Umbilical cord (tissue), 2 donors: ENCODE measurements at places on chromosomes 3 and 15. TPM values are rescaled to one million over a fixed set of nuclear protein-coding genes. Genes with fewer than 3 reads are reported as not detected.
A peak's percentile ranks its signal among the peaks of the same experiment; 100 is the strongest.

Gene DPH6
- total RNA-seq, result 42.1 TPM

Gene CCR5
- total RNA-seq, result 2.2 TPM

Gene CCDC80
- total RNA-seq, result 102 TPM

Gene SNURF
- 12.8 TPM for total RNA-seq

Gene NR2E3
- not detected for total RNA-seq

Gene TEX55
- total RNA-seq, result not detected

DNA sequence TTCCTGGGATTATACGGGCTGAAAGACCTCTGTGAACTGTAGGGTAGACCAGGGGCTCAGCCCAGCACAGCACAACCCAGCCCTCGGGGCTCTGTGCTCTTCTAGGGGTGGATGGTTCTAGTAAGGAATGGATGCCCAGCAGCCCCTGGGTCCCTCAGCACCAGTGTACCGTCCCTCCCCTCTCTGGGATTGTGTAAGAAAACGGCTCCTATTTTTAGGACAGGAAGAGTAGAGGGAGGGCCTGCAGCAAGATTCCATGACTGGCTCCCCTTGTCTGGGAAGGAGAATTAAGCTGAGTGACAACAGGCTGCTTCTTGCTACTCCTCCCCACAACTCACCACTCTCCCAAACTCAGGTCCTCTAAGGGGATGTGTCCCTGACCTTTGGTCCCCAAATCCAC lies 270.8 kb upstream of the TOPAZ1 start:
- no peak for DNase-seq

DNA sequence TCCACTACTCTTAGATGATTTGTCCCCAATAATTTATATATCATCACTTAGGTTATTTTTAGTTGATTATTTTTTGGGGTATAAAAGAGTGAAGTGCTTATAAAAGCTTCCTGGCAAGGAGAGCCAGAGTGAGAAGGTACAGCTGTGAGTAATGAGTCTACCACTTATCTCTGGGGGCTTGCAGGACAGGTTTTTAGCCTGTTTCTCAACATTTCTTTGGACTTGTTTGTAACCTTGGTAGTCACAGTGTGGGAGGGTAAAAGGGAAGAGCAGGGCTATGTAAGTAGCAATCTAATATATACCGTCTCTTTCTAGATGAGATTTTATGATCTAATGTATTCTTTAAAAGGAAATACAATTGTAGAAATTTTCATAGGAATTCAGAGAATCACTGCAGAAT lies 321.3 kb upstream of the GOLIM4 start:
- peak; percentile 86 for DNase-seq

GRCh38 chr3:53941950-53942349 lies 50.3 kb upstream of the SELENOK start:
- DNase-seq, result peak; percentile 5

DNA sequence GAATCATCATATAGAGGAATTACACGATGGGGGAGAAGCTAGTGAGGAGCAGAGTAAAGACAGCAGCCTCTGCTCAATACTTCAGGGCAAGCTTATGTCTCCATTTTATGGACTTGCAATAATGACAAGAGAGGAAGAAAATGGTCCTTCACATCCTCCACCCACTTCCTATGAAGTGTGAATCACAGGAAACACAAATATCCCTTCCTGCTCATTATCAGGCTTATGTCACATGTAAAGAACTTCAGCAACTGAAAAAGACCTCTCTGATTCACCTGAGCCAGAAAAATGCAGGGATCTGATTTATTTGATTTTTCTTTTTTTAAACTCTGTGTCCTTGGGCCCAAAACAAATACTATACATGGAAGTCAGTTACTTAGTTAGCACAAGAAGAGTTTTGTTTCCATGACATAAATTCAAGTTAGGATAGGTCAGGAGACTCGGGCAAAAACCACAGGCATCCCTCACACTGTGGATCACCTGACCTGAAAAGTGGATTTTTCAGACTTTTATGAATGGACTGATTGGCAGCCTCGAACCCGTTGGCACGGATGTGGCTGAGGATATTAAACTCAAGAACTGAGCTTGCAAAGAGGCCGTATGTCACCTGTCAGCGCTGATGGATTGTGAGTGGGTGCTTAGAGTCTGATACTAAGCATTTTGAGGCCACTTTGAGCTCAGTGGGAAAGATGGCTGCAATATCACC lies 620.8 kb upstream of the MDFIC2 start:
- DNase-seq, result no peak

DNA sequence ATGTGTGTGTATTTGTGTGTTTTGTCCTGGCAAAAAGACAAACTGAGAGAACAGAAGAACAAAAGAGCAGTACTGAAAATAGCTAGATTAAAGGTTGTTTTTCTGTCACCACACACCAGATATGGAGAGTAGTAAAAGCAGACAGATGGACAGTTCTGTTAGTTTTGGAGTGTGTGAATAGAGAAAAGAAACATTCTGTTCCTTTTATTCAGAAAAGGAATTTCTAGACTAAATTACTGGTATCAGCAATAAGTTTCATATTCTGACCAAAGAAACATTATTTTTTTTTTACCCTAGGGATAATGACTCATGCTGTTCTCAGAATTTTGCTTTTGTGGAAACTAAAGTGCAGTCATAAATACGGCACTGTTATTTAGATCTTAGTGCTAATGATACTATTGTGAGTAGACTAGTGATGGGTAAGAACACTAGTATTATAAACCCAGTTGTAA lies 32.9 kb downstream of the PIK3CA start:
- peak; percentile 57 for DNase-seq

- no peak for DNase-seq
Observed at GRCh38 chr3:2984831-2985220, 125.3 kb downstream of the IL5RA start.

- no peak for DNase-seq
Observed at GRCh38 chr3:65094723-65095122, 406.9 kb upstream of the ADAMTS9 start.

- DNase-seq, result no peak
Observed at GRCh38 chr15:22778796-22779195, 7.6 kb upstream of the NIPA1 start.

GRCh38 chr15:29925227-29926082 lies 103.2 kb upstream of the TJP1 start:
- DNase-seq, result peak; percentile 80

- DNase-seq, result no peak
Observed at GRCh38 chr3:64163019-64163754, 62.1 kb downstream of the PRICKLE2 start.

GRCh38 chr3:194395778-194396538 lies 3.1 kb downstream of the GP5 start:
- DNase-seq, result peak; percentile 90

- no peak for DNase-seq
Observed at GRCh38 chr3:128318275-128318941, 148.3 kb downstream of the DNAJB8 start.

GRCh38 chr15:92166751-92167405 lies 226.8 kb upstream of the ST8SIA2 start:
- DNase-seq, result no peak
